ENCODE measurements at places on chromosomes 5 and 9. TPM values are rescaled to one million over a fixed set of nuclear protein-coding genes. Genes with fewer than 3 reads are reported as not detected.

The APBA1 gene
- total RNA-seq = 1.2 TPM

The MRPS27 gene
- 80.5 TPM for total RNA-seq

The OR1Q1 gene
- total RNA-seq = not detected

The TPRN gene
- total RNA-seq = 13.3 TPM

The SNCB gene
- total RNA-seq = not detected

The PCDHA1 gene
- not detected for total RNA-seq

The LAMC3 gene
- 0.65 TPM for total RNA-seq

The GRXCR2 gene
- total RNA-seq = not detected

DNA sequence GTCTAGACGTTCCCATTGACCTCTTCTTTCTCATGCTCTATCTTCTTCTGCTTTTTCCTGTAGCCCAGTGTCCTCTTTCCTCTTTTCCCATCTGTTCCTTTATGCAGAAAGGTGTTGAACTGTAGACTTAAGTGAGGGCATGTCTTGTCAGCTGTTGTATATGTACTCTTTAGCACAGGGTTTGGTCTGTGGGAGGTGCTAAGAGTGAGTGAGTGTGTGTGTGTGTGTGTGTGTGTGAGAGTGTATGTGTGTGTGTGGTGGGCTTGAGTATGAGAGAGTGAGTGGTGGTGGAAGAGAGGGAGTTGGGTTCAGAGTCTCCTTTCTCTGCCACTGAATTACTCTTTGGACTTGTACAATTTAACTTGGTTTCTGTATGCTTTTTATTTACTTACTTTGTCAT lies 10.3 kb upstream of the ROPN1L start:
- no peaks in the 10 kb centered on the region for H3K27me3 ChIP-seq
- H3K36me3 ChIP-seq = peaks cover 14% of the 10 kb centered on the region
- no peak overlapping the region for H3K27ac ChIP-seq
- peaks cover 15% of the 10 kb centered on the region for H3K4me1 ChIP-seq
- no peak for DNase-seq

DNA sequence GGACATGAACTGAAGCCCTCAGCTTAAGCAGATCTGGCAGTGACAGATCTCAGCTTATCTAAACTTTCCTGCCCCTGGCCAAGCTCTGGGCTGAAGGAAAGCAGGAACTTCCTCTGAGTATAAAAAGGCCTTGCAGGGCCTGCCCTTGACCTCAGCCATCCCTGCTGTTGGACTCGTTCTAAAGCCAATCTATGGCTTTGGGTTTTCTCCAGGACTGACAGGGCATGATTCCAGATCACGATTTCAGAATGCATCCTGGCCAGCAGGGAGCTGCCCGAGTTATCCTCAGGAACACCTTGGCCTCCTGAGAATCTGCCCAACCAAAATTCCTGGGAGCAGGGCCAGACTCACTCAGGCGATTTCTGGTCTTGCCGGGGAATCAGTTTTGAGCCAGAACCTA lies 502.7 kb downstream of the TLE4 start:
- H3K27me3 ChIP-seq = no peaks in the 10 kb centered on the region
- H3K4me1 ChIP-seq = peaks cover 27% of the 10 kb centered on the region
- no peak overlapping the region for H3K4me3 ChIP-seq
- no peaks in the 10 kb centered on the region for H3K36me3 ChIP-seq
- H3K27ac ChIP-seq = no peak overlapping the region

- no peak overlapping the region for H3K4me3 ChIP-seq
- peaks cover 37% of the 10 kb centered on the region for H3K27me3 ChIP-seq
- no peak for DNase-seq
- no peaks in the 10 kb centered on the region for H3K36me3 ChIP-seq
Measured at GRCh38 chr5:90845723-90846554, 287.3 kb downstream of the ADGRV1 start.

- no peaks in the 10 kb centered on the region for H3K36me3 ChIP-seq
- no peak overlapping the region for H3K4me3 ChIP-seq
- no peak overlapping the region for H3K27ac ChIP-seq
- no peaks in the 10 kb centered on the region for H3K4me1 ChIP-seq
- DNase-seq = no peak
- no peaks in the 10 kb centered on the region for H3K27me3 ChIP-seq
Measured at GRCh38 chr5:144183254-144183889, 12.7 kb downstream of the KCTD16 start.

DNA sequence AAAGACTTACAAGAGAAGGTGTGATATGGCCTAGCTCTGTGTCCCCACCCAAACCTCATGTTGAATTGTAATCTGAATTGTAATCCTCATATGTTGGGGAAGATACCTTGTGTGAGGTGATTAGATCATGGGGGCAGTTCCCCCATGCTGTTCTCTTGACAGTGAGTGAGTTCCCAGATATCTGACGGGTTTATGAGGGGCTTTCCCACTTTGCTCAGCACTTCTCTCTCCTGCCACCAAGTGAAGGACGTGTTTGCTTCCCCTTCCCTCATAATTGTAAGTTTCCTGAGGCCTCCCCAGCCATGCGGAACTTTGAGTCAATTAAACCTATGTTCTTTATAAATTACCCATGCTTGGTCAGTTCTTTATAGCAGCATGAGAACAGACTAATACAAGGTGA lies 49.0 kb downstream of the CDO1 start:
- no peak for DNase-seq
- peaks cover 31% of the 10 kb centered on the region for H3K27me3 ChIP-seq
- no peak overlapping the region for H3K4me3 ChIP-seq
- H3K27ac ChIP-seq = no peak overlapping the region

DNA sequence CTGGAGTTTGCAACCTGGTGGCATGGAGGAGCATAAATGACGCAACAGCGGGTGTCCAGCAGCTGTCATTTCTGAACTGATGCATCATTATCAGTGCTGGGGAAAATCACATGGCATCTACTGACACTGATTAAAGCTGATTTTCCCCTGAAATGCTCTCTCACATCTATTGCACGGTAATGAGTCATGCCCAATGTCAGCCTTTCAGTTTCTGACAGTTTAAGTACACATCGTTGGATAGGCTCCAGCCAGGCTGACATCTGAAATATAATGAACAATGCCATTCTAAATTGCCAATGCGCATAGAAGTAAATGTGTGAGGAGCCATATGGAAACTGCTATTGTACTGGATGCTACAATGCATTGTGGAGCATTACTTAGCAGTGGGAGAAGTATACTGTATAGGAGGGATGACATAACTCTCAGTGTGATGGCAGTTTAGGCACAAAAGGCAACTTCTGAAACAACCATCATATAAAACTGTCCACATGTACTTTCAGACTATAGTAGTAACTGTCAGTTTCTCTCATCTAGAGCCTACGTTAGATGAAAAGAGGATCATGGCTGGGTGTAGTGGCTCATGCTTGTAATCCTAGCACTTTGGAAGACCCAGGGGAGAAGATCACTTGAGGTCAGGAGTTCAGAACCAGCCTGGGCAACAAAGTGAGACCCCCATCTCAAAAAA lies 389.3 kb upstream of the DMAC1 start:
- peaks cover 14% of the 10 kb centered on the region for H3K36me3 ChIP-seq
- H3K4me3 ChIP-seq = peak overlapping the region; percentile 70
- DNase-seq = peak; percentile 51
- H3K27me3 ChIP-seq = peaks cover 17% of the 10 kb centered on the region
- peaks cover 28% of the 10 kb centered on the region for H3K4me1 ChIP-seq

DNA sequence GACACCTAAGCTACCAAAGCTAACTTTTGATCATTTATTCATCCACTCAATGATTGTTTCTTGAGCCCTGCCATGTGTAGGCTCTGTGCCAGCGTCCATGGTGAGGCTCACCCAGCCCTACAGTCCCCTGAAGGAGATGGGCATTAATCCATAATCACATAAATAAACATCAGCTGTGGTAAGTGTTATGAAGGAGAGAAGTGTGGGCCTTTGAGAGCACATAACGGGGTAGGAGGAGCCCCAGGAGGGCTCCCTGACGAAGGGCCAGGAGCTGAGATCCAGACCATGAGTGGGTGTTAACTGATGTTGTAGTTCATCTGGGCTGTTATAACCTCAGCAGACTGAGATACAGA lies 53.9 kb upstream of the AFAP1L1 start:
- no peak overlapping the region for H3K4me3 ChIP-seq
- H3K27ac ChIP-seq = no peak overlapping the region
- H3K36me3 ChIP-seq = no peaks in the 10 kb centered on the region
- DNase-seq = no peak
- peaks cover 6% of the 10 kb centered on the region for H3K27me3 ChIP-seq
- no peaks in the 10 kb centered on the region for H3K4me1 ChIP-seq

DNA sequence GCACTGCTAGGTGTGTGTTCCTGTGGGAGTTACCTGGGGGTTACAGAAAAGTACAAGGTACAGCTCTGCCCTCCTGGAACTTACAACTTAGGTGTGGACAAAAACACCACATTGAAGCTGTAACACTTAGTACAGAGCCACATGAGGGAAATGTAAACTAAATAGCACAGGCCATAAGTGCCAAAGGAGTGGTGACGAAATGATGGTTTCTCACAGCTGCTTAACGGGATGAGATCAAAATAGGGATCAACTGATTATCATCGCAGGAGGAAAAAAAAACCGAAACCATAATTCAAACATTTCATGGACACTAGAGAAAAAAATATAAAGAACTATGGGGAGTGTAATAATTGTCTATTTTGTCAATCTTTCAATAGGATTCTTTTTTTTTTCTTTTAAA lies 5.9 kb downstream of the LIX1 start:
- no peak overlapping the region for H3K27ac ChIP-seq
- H3K4me1 ChIP-seq = peaks cover 15% of the 10 kb centered on the region
- DNase-seq = no peak
- no peaks in the 10 kb centered on the region for H3K36me3 ChIP-seq
- no peak overlapping the region for H3K4me3 ChIP-seq

DNA sequence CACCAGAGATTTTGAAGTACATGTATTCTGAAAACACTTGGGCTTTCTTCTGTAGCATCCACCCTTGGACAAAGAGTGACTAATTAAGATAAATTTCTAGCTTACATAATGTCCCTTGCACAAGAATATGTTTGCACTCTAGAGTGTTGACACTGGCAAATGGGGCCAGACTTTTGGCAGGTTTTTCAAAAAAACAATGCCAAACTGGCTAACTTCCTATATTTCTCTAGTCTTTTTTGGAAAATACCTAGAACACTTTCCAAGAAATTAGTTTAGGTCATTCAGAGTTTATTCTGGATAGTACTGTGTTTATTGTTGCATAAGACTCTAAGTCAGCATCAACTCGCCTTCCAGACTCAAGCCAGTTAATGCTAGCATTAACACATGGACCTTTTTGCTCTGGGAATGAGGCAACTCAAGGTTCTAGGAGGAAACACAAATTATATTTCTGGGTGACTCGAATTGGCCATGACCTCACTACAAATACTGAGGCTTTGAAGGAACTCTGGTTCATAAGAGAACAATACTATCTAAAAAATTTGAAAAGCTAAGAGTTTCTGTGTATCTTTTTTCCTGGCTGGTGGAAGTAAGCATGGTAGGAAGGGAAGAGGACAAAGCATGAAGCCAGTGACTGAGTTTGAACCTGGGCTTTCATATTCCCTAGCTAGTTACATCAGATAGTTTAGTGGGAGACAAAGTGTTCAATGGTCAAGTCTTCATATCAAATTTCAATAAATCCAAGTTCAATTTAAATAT lies 101.6 kb downstream of the NREP start:
- DNase-seq = no peak
- no peaks in the 10 kb centered on the region for H3K4me1 ChIP-seq

- H3K4me1 ChIP-seq = no peaks in the 10 kb centered on the region
- H3K27me3 ChIP-seq = peaks cover 13% of the 10 kb centered on the region
- no peaks in the 10 kb centered on the region for H3K36me3 ChIP-seq
- no peak overlapping the region for H3K27ac ChIP-seq
- no peak overlapping the region for H3K4me3 ChIP-seq
Measured at GRCh38 chr5:142683881-142684505, 1.9 kb downstream of the FGF1 start.

- peaks cover 29% of the 10 kb centered on the region for H3K4me1 ChIP-seq
- peaks cover 35% of the 10 kb centered on the region for H3K27me3 ChIP-seq
- H3K27ac ChIP-seq = no peak overlapping the region
- no peak overlapping the region for H3K4me3 ChIP-seq
- H3K36me3 ChIP-seq = peaks cover 7% of the 10 kb centered on the region
Measured at GRCh38 chr5:177588413-177588909, 3.5 kb upstream of the TMED9 start.

GRCh38 chr9:91818647-91819403 lies 131.2 kb downstream of the ROR2 start:
- DNase-seq = no peak
- no peaks in the 10 kb centered on the region for H3K4me1 ChIP-seq
- H3K27ac ChIP-seq = no peak overlapping the region
- no peaks in the 10 kb centered on the region for H3K36me3 ChIP-seq
- H3K4me3 ChIP-seq = no peak overlapping the region
- H3K27me3 ChIP-seq = peaks cover 6% of the 10 kb centered on the region

- peak; percentile 31 for DNase-seq
- peaks cover 29% of the 10 kb centered on the region for H3K36me3 ChIP-seq
- peak overlapping the region; percentile 93 for H3K4me3 ChIP-seq
- peak overlapping the region; percentile 98 for H3K27ac ChIP-seq
- H3K4me1 ChIP-seq = peaks cover 63% of the 10 kb centered on the region
Measured at GRCh38 chr9:130041648-130042405, 1.2 kb downstream of the FNBP1 start.

GRCh38 chr5:19497229-19497815 lies 490.7 kb downstream of the CDH18 start:
- DNase-seq = no peak
- H3K36me3 ChIP-seq = no peaks in the 10 kb centered on the region
- no peak overlapping the region for H3K4me3 ChIP-seq
- no peaks in the 10 kb centered on the region for H3K4me1 ChIP-seq

GRCh38 chr5:120388016-120388781 lies 75.9 kb upstream of the PRR16 start:
- no peaks in the 10 kb centered on the region for H3K27me3 ChIP-seq
- peaks cover 13% of the 10 kb centered on the region for H3K4me1 ChIP-seq
- no peak overlapping the region for H3K4me3 ChIP-seq
- H3K36me3 ChIP-seq = no peaks in the 10 kb centered on the region
- H3K27ac ChIP-seq = no peak overlapping the region
- DNase-seq = no peak

DNA sequence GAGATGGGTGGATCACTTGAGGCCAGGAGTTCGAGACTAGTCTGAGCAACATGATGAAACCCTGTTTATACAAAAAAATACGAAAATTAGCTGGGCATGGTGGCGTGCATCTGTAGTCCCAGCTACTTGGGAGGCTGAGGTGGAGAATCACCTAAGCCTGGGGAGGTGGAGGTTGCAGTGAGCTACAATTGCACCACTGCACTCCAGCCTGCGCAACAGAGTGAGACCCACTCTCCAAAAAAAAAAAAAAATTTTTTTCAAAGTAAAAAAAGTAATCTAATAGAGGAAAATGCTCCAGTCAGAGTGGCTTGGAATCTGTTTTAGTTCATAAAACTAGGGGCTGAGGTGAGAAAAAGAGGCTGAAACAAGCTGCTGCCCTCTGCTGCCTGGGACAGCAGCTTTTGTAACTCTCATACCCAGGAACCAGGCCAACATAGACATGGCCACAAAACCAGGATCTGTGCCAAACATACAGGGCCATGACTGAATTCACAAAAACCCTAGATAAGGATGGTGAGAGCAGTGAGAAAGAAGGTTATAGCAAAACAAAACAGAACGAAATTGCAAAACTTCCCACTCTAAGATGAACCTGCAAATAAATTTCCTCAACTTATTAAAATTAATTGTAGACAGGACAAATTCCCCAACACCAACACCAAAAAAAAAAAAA lies 13.1 kb upstream of the DCAF12 start:
- no peaks in the 10 kb centered on the region for H3K27me3 ChIP-seq
- no peak overlapping the region for H3K4me3 ChIP-seq
- no peaks in the 10 kb centered on the region for H3K36me3 ChIP-seq
- no peak for DNase-seq

All from activated T-cell treated with anti-CD3 and anti-CD28 coated beads, Interleukin-2, amount 50 U/mL, for 72 hours (primary cell).